ENCODE measurements at places on chromosomes 4 and X.

DNA sequence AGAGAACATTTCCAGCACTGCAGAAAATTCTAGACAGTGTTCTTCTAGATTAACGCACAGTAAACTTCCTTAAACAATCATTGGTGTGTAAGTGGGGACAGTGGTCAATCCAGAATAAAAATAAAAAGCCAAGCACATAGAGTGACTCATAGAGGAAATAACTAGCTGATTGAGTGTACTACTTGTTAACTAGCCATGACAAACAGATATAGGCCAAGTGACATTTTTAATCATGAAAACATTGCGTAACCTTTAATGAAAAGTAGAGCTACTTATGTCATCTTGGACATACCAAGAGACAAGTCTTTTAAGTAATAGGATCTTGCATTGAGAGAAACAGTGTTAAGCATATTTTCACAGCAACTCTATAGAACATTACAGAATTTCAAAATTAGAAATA lies 233.9 kb upstream of the MAB21L2 start:
- DNase-seq, result no peak

GRCh38 chrX:3678328-3678727 lies 35.1 kb downstream of the PRKX start:
- no peak for DNase-seq

GRCh38 chr4:52942936-52943335 lies 80.8 kb downstream of the RASL11B start:
- DNase-seq, result no peak

- no peak for DNase-seq
These were observed 216.3 kb upstream of the SFRP2 start for GRCh38 chr4:154005171-154005520.

DNA sequence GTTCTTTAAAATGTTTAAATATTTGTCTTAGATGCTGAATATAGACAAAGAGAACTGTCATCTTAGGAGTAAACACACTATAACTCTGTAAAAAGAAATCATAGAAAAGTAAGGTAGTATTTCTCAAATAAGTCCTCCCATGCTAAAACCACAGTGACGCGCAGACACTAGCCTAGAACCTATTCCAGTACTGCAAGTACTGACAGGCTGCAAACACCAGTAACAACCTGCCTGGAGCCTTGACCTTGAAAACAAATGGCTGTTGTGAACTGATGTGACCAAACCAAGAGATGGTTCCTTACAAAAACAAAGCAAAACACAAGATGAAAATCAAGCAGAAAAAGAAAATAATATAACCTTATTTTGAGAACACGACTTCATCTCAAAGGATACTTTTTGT lies 8.5 kb downstream of the TIFA start:
- no peak for DNase-seq

- DNase-seq, result no peak
These were observed 28.4 kb downstream of the LEF1 start for GRCh38 chr4:108140328-108140727.

GRCh38 chr4:74415602-74416300 lies 29.2 kb upstream of the AREG start:
- DNase-seq, result no peak

DNA sequence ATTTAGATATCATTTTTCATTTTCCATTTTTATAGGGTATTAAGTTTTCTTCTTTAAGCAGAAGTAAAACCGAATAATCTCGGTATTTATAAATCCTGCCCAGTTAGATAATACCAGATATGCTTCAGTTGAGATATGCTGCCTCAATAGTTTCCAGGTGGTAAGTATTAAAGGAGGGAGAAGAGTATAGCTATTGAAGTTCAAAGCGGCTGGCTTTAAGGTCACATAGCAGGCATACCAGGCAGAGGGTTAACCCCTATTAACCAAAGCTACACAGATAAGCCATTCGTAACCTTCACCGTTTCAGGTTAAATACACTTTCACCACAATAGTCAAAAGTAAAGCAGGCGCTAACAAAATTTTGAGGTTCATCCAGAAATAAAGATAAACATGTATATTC lies 54.2 kb downstream of the EDNRA start:
- no peak for DNase-seq

DNA sequence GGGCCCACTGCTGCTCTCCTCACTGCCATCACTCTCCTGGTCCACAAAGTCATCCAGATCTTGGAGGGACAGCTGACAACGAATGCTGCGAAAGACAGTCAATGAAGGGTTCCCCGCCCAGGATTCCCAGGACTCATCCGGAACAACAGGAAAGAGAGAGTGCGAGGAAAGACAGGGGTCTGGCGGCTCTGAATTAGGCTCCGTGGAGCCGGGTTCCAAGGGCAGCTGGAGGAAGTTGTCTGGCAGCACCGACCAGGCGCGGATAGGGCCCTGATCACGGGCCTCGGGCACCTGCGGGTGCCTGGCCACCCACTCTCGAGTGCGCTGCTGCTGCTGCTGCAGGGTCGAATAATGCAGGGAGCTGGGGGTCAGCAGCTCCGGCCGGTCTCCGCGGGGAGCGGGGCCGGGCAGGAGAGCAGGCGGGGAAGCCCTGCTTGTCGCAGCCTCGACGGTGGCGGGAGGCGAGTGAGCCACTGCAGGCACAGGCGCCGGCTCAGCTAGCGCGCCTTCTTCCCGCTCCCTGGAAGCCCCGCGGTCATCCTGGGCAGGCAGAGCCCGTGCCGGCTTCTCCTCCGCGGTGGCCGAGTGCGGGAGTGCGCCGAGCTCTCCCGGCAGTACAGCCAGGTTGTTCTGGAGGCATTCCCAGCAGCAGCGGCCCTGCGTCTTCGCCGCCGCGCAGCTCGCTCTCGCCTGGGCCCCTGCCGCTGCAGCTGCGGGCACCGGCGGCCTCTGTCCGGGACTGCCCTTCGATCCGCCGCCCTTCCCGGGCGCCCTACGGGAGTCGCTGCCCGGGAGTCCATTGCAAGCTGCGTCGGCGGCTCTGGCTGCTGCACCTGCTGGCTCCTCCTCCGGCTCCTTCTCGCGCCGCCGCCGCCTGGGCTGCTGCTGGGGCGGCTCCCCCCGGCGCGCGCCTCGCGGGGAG lies 1.1 kb downstream of the SOWAHB start:
- DNase-seq, result no peak

DNA sequence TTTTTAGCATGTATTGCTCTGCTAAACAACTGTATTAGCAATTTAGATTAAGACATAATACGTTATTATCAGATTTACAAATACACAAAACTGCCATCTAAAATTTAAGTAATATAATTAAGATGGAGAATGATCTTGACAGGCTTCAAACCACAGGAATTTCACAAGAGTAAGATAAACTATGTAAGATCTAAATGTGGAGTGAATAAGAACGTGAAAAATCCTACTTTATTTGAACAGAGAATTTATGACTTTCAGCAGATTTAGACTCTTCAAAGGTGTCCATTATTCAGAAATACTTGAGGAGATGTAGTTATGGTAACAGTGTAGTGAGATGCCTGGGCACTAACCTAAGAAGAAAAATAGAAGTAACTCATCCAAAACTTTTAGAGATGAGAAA lies 73.2 kb downstream of the SLC4A4 start:
- DNase-seq, result no peak

GRCh38 chr4:81052119-81053068 lies 21.9 kb downstream of the BMP3 start:
- DNase-seq, result no peak

GRCh38 chrX:96314985-96315384 lies 369.7 kb upstream of the DIAPH2 start:
- DNase-seq, result no peak

DNA sequence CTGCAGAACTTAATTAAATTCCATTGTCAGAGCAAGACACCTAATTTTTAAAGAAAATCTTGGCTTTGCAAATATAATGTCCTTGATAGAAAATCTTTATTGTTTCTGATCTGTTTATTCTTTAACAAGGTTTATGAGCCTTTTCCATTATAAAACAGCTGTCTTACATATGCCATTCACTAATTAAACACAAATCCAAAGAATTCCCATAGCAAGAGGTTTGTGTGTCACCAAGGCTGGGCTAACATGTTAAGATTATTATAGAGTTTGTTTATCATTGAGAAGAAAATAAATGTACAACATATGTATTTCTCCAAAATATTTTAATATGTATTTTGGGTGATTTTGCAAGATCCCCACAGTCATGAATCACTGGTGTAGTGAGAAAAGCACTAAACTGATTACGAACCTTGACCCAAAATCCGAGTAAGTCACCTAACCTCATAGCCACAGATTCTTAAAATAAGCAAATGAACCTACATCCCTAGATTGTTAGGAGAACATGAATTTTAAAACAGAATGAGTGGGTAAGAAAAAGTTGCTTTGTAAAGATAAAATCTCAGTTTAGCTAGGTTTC lies 694.8 kb upstream of the INTU start:
- DNase-seq, result no peak

DNA sequence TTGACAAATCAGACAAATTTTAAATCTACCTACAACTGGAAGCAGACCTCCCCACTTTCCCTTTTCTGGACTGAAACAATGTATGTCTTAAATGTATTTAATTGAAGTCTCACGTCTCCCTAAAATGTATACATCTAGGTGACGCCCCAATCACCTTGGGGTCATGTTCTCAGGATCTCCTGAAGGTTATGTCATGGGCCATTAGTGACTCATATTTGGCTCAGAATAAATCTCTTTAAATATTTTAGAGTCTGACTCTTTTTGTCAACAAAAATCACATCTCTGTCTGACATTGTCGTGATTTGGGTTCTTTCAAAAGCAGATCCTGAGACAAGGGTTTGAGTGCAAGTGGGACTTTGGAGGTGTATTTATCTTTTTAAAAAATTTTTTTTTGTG lies 26.2 kb upstream of the BOD1L1 start:
- no peak for DNase-seq

- DNase-seq, result no peak
These were observed 50.8 kb upstream of the ADGRL3 start for GRCh38 chr4:61149278-61149677.

GRCh38 chr4:77493120-77493752 lies 112.4 kb upstream of the CXCL13 start:
- DNase-seq, result no peak

DNA sequence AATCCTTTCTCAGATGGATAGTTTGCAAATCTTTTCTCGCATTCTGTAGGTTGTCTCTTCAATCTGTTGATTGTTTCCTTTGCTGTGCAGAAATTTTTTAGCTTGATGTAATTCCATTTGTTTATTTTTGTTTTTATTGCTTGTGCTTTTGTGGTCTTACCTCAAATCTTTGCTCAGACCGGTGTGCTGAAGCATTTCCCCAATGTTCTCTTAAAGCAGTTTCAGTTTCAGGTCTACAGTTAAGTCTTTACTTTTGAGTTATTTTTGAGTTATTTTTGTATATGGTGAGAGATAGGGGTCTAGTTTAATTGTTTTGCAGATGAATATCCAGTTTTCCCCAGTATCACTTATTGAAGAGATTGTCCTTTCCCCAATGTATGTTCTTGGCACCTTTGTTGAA lies 18.2 kb upstream of the SLC25A14 start:
- DNase-seq, result no peak

- DNase-seq, result no peak
These were observed 57.6 kb upstream of the LGI2 start for GRCh38 chr4:25088093-25088952.

DNA sequence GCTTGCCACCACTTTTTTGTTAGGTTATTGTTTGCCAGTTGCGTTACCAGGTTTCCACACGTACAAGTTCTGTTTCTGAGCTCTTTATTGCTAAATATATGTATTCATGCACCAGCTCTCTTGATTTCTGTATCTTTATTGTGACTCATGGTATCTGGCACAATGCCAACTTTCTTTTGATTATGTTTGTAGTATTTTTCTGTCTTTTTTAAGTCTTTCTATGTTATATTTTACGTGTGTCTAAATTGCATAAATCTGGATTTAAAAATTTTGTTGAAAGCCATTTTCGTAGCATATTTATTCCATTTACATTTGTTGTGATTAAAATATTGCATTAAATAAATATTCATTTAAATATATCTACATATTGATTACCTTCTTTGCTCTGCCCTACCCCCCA lies 73.8 kb downstream of the KDM6A start:
- DNase-seq, result no peak

GRCh38 chrX:151476604-151477303 lies 79.7 kb downstream of the VMA21 start:
- no peak for DNase-seq

DNA sequence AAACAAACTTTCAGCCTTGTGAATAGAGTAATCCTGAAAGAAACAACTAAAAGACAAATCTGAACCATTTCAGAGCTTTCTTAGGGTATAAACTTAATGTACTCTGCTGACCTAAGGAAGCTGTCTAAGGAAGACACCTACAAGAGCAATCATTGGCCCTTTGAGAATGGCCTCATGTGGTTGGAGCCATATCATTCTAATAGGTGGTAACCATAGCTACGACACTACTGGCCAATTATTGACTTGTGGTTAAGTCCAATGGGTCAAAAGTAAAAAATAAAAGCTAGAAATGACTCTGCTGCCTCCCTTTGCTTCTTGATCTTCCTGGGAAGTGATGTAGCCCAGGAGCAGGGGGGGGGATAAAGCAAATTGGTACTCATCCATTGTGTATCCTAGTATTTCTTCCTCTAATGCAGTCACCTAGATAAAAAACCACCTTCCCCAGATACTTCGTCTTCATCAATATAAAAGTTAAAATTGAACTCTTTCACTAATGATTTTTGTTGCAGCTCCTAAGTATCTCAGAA lies 547.0 kb downstream of the ARAP2 start:
- no peak for DNase-seq

- no peak for DNase-seq
These were observed 2.3 kb upstream of the SOWAHD start for GRCh38 chrX:119755981-119756533.

DNA sequence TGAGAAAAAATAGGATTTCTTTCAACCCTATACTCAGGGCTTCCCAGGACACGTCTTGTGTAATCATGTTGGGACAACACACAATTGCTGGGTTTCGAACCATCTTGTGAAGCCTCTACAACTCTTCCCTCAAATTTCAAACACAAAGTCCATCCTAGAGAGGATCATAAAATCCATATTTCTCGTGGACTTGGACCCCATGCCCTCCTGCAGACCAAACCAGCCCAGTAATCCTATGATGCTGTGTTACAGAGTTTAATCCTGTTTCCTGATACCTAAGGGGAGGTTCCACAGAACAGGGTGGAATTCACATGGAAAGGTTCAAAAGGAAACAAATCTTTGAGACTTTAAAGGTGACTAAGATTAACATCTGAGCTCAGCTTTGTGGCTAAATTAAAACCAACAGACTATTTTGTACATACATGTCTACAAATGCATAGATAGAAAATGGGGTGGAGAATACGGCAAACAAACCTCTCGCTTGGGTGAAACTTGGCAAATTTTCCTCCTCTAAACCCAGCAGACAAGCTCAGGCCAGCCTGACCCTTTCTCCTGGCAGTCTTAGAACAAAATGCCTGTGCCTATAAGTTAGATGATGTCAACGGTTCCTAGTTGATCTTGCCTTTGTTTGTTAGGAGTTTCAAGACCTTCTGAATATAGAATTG lies 38.1 kb downstream of the EGFL6 start:
- no peak for DNase-seq

- DNase-seq, result no peak
These were observed 33.0 kb downstream of the PRKX start for GRCh38 chrX:3680459-3680858.

DNA sequence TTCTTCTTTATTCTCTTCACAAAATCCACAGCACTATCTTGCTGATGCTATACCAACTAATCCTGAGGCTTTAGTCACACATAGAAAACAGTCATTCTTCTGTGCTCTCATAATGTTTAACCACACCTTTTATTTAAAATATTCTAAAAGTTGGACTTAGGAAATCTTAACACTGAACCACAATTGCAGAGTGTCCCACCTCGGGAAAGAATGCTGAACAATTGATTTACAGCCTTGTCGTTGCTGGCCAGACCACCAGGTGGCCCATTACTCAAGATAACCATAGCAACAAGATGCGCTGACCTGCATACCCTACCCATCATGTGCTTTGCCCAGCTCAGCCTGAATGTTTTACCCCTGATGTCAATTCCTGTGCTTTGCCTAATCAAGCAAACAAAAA lies 100.8 kb downstream of the ARSJ start:
- no peak for DNase-seq

Measured in RWPE2 (cell line).